NCI-H187 treated with DMSO at 0.1 percent for 48 hours (cell line): ENCODE measurements at places on chromosomes 11 and 22.

DNA sequence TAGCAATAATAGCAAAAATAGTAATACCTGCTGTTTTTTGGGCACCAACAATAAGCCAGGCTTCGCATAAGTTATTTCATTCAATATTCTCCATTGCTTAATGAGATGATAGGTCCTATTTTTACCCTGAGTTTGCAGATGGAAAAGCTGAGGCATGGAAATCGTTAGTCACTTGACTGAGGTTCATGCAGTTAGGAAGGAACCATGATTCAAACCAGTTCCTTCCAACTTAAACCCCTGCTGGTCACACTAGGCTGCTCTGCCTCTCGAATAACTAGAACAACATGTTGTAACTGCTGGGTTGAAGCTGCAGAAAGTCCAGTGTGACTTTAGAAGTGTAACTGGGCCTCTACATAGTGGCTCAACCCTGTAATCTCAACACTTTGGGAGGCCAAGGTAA is 69.3 kb downstream of the SEZ6L start:
- DNase-seq, result no peak

- DNase-seq, result no peak
Observed at GRCh38 chr11:36567694-36568093, at the start of gene RAG1. Gene RAG1, plus strand, starts transcription at chr11:36568007. Its CDS starts 5,298 bp downstream, at chr11:36573305.

GRCh38 chr11:102840018-102840417 is 3.4 kb downstream of the MMP3 start:
- DNase-seq, result peak; percentile 80

DNA sequence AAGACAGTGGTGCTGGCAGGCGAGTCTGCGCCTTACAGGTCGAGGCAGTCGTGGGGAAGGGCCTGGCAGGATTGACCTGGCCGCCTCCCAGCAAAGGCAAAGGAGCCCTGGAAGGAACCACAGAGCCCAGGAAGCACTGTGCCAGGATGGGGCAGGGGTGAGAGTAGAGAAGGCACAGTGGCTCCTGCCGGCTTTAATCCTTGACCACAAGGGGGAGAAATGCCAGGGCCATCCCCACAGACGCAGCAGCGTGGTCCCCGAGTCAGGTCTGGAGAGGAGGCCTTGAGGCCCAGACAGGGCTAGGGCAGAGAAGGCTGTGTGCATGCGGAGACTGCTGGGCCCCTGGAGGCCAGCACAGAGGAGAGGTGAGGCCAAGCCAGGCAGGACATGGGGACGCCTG is 9.9 kb upstream of the NDUFS8 start:
- DNase-seq, result no peak
